ENCODE measurements at places on chromosomes 2 and 18. TPM values are rescaled to one million over a fixed set of nuclear protein-coding genes. Genes with fewer than 3 reads are reported as not detected.

PLCD4 gene
- total RNA-seq: 0.30 TPM

ALPG gene
- total RNA-seq: not detected

COL4A4 gene
- total RNA-seq: 0.06 TPM

GULP1 gene
- total RNA-seq: not detected

HDAC4 gene
- 57.1 TPM for total RNA-seq

CBLN2 gene
- total RNA-seq: not detected

MREG gene
- 9.0 TPM for total RNA-seq

SETBP1 gene
- total RNA-seq: 3.7 TPM

ZCCHC2 gene
- total RNA-seq: 62.5 TPM

EVA1A gene
- 0.17 TPM for total RNA-seq

ATL2 gene
- total RNA-seq: 59.2 TPM

DNA sequence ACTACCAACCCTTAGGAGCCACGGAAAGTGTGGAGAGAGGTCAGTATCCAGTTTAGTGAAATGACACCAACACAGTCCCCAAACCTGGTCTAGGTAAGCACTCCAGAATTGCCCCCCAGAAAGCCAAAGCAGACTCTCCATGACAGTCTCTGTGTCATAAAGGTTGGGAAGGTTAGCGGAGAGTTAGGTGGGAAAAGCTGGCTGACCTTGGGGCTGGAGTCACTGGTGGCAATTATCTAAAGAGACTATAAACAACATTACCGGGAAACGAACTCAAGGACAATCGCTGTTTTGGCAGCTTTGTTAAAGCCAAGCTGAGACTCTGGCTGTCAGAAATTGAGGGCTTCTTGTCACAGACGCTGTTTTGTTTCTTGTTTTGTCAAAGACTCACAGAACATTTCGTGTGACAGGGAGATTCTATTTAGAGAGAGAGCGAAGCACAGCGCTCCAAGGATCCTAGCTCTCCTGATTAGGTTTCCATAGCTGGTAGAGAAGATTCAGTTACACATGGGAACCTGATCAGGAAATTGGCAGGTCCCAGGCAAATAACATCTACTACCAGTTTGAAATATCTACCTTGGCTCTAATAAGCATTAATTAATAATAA, 111.3 kb downstream of the LNPK start:
- no peak overlapping the region for H3K4me3 ChIP-seq
- no peak for DNase-seq
- no peaks in the 10 kb centered on the region for H3K4me1 ChIP-seq
- H3K27me3 ChIP-seq: peaks cover 22% of the 10 kb centered on the region
- H3K36me3 ChIP-seq: no peaks in the 10 kb centered on the region

DNA sequence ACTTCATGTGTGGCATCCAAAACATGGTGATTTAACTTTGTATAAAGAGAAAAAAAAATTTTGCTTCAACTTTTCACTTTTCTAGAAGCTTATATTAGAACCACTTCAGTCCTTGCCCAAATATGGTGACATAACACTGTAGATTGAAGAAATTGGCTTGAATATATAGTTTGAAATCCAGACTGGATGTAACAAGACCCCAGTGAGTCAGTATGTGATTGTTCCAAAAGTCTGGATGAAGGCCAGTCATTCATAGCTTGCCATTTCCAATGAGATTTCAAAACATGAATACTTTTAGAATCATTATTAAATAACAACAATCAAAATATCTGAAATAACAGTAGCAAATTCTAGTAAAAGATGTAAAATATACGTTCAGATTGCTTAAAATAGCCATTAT, 104.8 kb upstream of the FN1 start:
- no peak overlapping the region for H3K27ac ChIP-seq
- H3K4me1 ChIP-seq: no peaks in the 10 kb centered on the region
- DNase-seq: no peak
- no peak overlapping the region for H3K4me3 ChIP-seq
- no peaks in the 10 kb centered on the region for H3K27me3 ChIP-seq

- DNase-seq: peak; percentile 40
- H3K4me1 ChIP-seq: peaks cover 15% of the 10 kb centered on the region
- H3K36me3 ChIP-seq: no peaks in the 10 kb centered on the region
- no peak overlapping the region for H3K27ac ChIP-seq
- no peak overlapping the region for H3K4me3 ChIP-seq
Observed at GRCh38 chr2:165328272-165328671, 89.1 kb downstream of the SCN2A start.

- H3K4me3 ChIP-seq: no peak overlapping the region
- H3K27me3 ChIP-seq: no peaks in the 10 kb centered on the region
- peaks cover 4% of the 10 kb centered on the region for H3K36me3 ChIP-seq
- DNase-seq: no peak
- H3K27ac ChIP-seq: no peak overlapping the region
Observed at GRCh38 chr2:135451966-135452365, 79.1 kb downstream of the ZRANB3 start.

DNA sequence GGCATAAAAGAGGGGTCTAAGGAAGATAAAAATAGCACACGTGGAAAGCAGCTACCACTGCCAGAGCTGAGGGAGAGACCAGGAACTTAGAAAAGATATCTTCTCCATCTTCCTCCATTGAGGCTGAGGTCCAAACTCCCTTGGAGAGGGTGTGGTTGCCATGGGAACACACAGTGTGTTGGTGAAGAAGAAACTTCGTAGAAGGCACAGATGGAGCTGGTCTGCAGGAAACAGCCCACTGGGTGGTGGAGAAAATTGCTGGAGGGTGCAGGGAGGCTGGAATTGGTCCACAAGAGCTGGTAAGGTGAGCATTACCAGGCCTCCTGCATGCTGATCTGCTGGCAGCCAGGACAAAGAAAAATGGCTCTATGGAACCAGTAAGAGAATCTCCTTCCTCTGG, 191.0 kb downstream of the HRH4 start:
- no peaks in the 10 kb centered on the region for H3K4me1 ChIP-seq
- DNase-seq: no peak
- peaks cover 6% of the 10 kb centered on the region for H3K27me3 ChIP-seq
- H3K36me3 ChIP-seq: no peaks in the 10 kb centered on the region
- H3K27ac ChIP-seq: no peak overlapping the region

DNA sequence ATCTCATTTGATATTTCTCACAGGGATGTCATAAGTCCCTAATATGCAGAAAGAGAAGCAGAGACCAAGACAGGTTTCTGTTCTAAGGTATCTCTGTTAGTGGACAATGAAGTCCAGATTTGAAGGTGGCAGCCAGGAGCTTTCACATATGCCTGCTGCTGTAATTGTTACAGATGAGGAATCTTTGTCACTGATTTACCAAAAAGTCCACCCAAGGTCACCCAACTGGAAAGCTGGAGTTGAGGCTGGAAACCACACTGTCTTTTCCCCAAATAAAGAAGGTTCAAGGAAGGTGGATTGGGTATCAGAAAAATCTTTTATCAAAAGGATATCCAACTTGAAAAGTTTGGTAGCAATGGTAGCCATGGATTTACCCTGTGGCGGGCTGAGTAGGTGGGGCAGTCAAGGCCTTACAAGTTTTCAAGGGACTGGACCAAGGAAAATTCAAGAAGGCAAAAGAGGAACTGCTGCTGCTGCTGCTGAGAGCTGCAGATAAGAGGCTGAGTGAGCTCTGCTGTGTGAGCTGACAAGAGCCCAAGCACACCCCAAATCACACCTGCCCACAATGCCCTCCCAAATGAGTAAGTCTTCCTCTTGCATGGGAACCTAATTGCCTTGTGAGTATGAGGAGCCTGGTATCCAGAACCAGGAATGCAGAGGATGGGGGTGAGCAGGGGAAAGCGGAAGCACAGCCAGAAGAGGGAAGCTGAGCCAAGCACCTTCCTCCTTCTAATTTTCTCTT, 241.2 kb downstream of the ANAPC1 start:
- H3K27me3 ChIP-seq: peaks cover 41% of the 10 kb centered on the region
- H3K4me3 ChIP-seq: no peak overlapping the region
- peaks cover 2% of the 10 kb centered on the region for H3K4me1 ChIP-seq
- DNase-seq: no peak

DNA sequence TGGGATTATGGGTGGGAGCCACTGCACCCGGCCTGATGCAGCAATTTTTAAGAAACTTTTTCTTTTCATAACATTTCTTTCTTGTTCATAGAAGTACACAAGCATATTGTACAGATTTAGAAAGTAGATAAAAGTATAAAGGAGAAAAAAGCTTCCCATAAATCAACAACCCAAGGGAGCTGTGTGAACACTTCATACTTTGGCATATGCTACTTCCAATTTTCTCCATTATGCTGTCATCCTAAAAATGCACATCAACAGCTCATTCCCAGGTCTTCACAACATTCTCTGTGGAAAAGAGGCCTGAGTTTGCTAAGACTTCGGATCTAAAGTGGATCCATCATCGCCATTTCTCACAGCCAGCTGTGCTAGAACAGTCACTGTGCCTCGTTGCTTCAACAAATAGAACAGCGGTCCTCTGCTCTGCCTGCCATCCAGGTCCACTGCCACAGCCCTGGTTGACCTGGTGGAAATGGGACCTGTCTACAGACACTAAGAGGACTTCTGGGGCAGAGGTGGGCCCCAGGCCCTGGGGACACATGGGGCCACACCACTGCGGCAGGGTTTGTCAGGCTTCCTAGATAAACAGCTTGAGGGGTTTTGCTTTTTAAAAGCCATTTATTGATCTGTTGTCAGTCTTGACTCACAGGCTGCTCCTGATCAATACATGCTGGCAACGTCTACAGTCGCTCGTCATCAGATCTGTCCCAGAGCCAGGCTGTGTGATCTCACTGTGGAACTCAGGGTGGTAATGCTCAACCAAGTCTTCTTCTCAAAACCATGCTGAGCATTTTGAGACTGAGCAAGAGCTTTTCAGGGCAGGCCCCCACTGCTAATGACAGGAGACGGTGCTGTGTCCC, 72.7 kb upstream of the MGAT4A start:
- H3K27ac ChIP-seq: no peak overlapping the region
- peaks cover 18% of the 10 kb centered on the region for H3K4me1 ChIP-seq
- DNase-seq: no peak

DNA sequence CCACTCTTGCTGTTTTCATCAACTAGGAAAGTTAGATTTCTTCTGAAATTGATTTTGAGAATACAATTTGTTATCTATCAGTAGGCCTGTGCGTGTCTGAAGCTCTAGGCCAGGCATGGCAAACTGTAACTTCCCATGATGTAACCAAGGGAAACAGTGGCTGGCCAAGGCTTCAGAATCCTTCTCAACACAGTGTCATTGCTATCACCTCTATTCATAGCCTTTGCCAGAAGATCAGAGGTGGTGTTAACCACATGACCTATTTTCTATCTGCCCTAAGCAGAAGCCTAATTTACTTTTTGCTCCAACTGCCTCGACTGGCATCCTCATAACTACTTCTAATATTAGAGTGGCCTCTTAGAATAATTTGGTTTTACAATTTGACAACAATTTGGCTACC, 2.5 kb downstream of the ITGB6 start:
- H3K27me3 ChIP-seq: peaks cover 5% of the 10 kb centered on the region
- H3K36me3 ChIP-seq: no peaks in the 10 kb centered on the region
- no peak for DNase-seq
- H3K4me3 ChIP-seq: no peak overlapping the region
- H3K27ac ChIP-seq: no peak overlapping the region

- DNase-seq: no peak
- H3K36me3 ChIP-seq: no peaks in the 10 kb centered on the region
- H3K27me3 ChIP-seq: no peaks in the 10 kb centered on the region
- no peak overlapping the region for H3K27ac ChIP-seq
- no peaks in the 10 kb centered on the region for H3K4me1 ChIP-seq
- no peak overlapping the region for H3K4me3 ChIP-seq
Observed at GRCh38 chr2:228318218-228318617, 136.7 kb upstream of the SPHKAP start.

DNA sequence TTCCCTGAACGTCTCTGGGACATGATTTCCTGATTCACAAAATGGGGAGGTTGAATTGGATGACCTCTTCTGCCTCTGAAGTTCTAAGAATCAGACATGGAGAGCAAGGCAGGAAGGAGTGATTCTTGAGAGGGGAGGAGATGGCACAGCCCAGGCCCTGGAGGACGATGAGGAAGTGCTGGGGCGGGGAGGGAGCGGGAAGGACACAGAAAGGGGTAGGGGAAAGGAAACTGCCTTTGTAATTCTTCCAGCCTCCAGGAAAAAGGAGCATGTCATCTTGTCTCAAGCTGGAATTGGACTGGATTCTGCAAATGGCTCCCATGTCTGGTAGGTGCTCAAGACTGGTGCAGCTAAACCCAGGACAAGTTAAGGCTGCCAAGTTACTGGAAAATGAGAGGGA, 97.0 kb upstream of the NCK2 start:
- peaks cover 2% of the 10 kb centered on the region for H3K27me3 ChIP-seq
- no peak overlapping the region for H3K27ac ChIP-seq
- no peaks in the 10 kb centered on the region for H3K36me3 ChIP-seq

DNA sequence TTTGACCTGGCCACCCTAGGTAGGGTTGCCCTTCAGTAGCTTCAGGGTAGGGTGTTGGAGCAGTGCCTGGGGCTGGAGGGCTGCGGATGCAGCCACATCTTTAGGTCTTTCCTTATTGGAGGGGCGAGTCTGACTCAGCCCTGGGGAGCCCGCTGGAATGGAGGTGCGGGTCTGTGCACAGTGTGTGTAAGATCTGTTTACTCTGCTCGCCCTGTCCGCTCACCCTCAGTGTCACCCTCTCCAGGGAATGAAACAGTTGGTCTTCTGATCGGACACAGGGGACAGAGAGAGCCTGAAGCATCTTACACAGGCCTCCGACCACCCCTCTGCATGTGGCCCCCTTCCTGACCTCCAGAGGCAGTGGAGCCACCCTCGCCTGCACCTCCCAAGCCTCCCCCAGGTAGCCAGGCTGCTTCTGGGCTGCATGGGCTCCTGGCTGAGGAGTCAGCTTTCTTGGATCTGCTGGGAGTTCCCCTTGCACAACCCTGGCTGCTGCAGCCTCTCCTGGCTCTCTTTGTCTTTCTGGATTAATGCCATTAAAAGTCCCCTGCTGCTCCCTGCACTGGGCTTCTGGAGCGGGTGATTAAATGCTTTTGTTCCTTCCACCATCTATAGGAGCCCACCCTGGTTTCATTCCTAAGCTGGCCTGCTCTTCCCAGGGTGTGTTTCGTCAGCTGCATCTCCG, 82.6 kb downstream of the ASB1 start:
- no peak for DNase-seq
- no peaks in the 10 kb centered on the region for H3K4me1 ChIP-seq
- H3K36me3 ChIP-seq: no peaks in the 10 kb centered on the region
- H3K27me3 ChIP-seq: no peaks in the 10 kb centered on the region

DNA sequence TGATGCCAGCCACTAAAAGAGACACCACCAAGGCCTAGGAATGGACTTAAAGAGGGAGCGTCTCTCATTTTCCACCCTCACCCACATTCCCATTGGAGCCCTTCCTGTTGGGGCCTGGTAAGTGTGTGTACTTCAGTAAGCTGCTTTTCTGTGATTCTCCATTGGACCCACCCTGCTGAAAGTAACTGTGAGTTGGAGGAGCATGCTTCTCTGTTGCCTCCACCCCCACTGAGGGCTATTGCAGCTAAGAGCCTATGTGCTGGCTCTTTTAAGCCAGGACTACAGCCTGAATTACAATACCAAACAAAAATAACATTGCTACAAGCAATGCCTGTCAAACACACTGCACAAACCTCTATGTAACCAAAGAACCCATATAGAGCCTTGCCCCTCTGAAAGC, 81.1 kb downstream of the TRABD2A start:
- H3K4me3 ChIP-seq: no peak overlapping the region
- peaks cover 8% of the 10 kb centered on the region for H3K36me3 ChIP-seq
- no peak for DNase-seq
- H3K27ac ChIP-seq: no peak overlapping the region

Measured in activated CD4-positive, alpha-beta T cell treated with anti-CD3 and anti-CD28 coated beads, Interleukin-2, amount 10 ng/mL, durations not matched to agents 7 days and 5 days (primary cell).